Epithelial cell of proximal tubule (primary cell): ENCODE measurements at places on chromosomes 7 and 10. TPM values are rescaled to one million over a fixed set of nuclear protein-coding genes. Genes with fewer than 3 reads are reported as not detected.

RBP4 gene
- 2.4 and 2.7 TPM in 2 replicates for total RNA-seq

TUBAL3 gene
- total RNA-seq: not detected in 2 replicates

CBX3 gene
- total RNA-seq: 139 and 151 TPM in 2 replicates

FGFBP3 gene
- total RNA-seq: 0.12 and 1.2 TPM in 2 replicates

ZCWPW1 gene
- total RNA-seq: 0.65 and 3.8 TPM in 2 replicates

CRYGN gene
- not detected in 2 replicates for total RNA-seq

ADAM22 gene
- total RNA-seq: 0.63 and 1.2 TPM in 2 replicates

TRIP6 gene
- total RNA-seq: 112 and 117 TPM in 2 replicates

COL28A1 gene
- total RNA-seq: 0.36 and 0.40 TPM in 2 replicates

NOLC1 gene
- 100 and 130 TPM in 2 replicates for total RNA-seq

SUGCT gene
- total RNA-seq: 3.8 and 4.4 TPM in 2 replicates

ANKRD30A gene
- not detected in 2 replicates for total RNA-seq

DNA sequence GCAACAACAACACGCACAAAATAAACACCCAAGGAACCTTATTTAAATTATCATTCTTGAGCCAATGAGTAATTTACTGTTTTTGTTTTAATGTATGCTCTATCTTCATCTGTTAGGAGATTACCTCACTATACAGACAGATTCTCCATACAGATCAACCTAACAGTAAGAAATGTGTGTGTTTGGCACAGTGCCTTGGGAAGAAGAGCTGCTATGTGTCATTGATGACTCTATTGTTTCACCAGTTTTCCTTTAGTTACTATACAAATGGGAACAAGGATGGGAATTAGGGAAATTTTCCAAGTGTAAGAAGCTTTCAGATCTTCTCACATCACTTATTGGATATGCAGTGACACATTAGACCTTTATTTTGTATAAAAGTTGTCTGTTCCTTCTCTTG is 640.3 kb downstream of the NRG3 start:
- DNase-seq: no peak

DNA sequence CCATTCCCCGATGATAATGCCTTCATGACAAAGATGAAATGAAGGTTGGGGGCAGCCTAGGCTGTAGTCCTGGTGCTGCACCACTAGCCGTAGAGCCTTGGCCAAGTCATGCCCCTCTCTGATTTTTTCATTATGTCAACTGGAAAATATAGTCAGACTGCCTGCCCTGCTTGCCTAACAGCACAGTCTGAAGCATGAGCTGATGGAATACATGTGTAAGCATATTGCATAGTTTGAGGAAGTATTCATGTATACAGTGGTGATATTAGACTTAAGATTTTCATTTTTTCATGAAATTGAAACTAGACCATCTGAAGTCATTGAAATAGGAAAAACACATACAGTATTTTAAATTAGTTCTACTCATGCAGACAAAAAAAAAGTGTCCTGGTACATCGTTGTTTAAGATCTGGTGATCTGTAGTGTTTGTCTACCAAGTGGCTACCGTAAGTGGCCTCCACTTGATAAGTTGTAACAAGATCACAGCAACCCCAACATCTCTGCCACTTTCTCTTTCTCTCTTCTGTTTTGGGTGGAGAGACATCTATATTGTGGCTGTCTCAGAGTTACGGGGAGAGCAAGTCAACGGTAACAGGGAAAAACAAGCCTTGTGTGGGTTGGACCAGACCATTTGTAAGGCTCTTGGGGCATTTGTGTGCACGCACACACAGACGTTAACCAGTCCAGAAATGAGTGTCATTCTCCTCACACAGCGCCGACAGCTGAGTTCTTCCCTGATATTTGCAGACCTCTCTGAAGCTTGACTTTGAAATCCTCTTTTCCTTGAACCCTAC is 716.6 kb upstream of the GALNT17 start:
- no peak for DNase-seq

- no peak for DNase-seq
These were observed 222.6 kb downstream of the MAD1L1 start for GRCh38 chr7:2010101-2010500.

GRCh38 chr10:69686866-69687265 is 56.8 kb downstream of the FAM241B start:
- no peak for DNase-seq

GRCh38 chr10:19832699-19833098 is 16.5 kb downstream of the PLXDC2 start:
- DNase-seq: peak; percentile 45

GRCh38 chr10:79126351-79127080 is 57.8 kb downstream of the ZMIZ1 start:
- no peak for DNase-seq

DNA sequence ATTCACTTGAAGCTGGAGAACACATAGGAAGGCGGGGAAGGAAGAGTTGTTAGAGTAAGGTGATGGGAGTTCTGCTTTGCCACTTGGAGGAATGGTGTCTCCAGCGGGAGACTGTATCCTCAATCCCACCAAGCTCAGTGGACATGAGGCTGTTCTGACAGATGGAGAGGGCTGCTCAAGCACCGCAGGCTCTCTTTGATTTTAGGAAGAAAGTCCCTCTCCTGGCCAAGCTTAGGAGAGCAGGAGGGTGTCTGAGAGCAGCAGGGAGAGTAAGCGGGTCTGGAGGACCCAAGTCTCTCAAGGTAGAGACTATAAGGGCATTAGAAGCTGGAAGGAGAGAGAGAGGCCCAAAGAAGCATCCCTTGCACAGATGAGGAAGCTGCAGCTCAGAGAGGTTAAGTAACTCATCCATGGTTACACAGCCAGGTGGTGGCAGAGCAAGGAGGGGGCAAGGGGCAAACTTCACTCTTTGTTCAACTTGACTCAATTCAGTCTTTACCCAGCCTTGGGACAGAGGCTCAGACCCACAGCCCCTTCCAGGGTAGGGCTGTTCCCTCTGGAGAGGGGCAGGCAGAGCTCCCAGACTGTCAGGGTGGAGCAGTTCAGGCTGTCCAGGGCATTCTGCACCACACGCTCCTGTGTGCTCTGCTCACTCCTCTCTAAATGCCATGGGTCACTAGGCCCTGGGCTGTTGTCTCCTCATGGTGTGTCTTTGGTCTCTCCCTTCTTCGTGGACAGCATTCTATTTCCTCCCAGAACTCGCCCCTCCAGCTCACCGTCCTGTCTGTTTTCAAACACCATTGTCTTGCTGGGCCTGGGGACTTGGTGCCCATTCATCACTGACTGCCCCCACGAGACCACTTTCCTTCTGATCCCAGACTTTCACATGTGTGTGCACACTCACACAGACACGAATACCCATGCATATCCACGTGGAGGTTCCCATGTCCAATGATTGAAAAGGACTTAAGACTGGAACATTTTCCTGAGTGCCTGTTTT is 8.9 kb downstream of the CHAT start:
- DNase-seq: no peak

GRCh38 chr7:139532636-139533155 is 9.2 kb downstream of the CLEC2L start:
- no peak for DNase-seq

DNA sequence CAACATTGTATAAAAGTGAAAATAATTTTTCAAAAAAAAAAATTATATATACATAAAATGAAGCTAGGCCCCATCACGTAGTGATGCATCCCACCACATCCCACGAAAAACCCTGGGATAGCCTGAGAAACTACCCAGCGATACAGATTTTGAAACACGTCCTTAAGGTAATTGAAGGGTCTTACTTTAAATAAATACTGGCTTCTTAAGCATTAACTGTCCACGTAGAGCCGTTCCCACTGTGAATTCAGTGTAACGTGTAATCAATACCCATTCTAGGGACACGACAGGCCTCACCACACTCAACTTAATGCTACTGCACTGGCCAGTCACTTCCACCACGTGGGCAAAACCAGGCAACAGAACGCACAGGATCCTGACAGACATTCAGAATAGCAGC is 4.0 kb downstream of the ANKRD61 start:
- no peak for DNase-seq

GRCh38 chr7:11345621-11346020 is 371.9 kb downstream of the PHF14 start:
- DNase-seq: no peak

GRCh38 chr10:94666391-94667102 is 17.0 kb upstream of the CYP2C18 start:
- no peak for DNase-seq

DNA sequence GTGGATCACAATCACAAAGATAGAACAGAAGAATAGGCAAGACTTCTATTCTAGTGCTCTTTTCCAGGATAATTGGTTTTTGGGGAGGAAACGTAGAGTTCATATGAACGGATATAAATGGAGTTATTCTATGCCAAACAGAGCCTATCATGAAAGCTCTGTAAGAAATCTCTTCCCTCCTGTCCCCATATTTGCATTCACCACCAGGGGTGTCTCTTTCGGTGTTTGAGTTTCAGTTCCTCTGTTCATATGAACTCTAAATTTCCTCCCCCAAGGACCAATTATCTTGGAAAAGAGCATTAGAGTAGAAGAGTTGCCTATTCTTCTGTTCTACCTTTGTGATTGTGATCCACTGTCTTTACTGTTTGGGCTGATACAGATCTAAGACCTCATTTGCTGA is 48.3 kb upstream of the CDC14C start:
- DNase-seq: no peak

DNA sequence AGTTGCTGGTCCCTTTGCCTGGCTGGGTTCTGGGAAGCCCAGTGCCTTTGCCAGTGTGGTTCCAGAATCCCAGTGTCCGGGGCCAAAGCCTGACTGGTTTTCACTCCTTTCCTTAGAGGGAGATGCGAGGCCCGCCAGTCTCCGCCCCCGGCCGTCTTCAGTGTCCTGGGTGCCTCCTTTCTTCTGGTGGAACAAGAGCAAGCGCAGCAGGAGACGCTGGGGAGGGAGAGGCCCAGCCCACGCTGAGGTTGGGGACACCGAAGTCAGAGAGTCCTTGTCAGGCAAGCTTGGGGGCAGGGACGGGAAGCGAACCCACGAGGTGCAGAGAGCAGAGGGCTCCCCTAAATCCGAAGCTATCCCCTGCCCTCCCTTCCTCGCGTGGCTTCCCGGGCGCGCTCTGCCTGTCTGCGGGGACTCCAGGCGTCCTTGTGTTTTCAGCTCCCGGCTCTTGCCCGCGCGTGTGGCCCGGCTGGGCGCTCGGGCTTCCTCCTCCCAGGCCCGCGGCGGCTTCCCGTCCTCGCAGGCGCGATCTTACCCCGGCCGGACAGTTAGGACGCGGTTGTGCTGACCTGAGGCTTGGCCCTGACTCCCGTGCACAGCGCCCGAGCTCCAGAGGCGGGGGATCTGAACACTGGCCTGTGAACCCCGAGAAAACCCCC is 60.6 kb upstream of the UBE3C start:
- DNase-seq: no peak

DNA sequence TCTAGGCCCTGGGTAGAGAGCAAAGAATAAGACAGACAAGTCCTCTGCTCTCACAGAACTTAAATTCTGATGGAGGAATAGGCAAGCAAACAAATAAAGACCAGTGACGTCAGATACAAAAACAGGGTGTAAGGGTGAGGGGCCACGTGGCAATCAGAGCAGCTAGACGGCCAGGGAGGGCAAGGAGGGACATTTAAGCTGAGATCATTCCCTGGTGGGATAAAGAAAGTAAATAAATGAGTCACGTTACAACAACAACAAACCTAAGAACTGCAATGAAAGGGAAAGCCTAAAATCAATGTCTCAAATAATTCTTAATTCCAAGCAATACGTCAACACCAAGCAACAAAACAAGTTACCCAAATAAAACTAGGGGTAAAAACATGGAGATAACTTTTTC is 21.8 kb downstream of the STN1 start:
- no peak for DNase-seq

- DNase-seq: no peak
These were observed 35.0 kb upstream of the CBLL1 start for GRCh38 chr7:107708956-107709355.

- DNase-seq: no peak
These were observed 146.5 kb downstream of the ARID5B start for GRCh38 chr10:62047960-62048383.

DNA sequence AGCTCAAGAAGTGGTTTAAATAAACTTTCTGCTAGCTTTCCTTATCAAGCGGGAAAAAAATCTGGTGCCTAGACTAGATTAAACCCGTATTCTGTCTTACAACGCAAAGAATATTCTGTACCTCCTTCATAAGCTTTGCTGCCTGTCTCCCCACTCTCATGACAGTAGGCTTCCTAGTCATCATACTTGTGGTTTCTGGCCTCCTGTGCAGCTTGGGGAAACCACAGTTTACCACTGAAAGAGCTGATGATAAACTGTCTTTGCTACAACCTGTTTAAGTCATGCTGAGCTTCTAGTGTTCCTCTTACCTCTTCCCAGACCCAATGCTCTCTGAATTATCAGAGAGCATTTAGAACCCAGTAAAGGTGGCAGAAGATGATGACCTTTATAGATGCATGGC is 55.0 kb downstream of the PODXL start:
- no peak for DNase-seq

DNA sequence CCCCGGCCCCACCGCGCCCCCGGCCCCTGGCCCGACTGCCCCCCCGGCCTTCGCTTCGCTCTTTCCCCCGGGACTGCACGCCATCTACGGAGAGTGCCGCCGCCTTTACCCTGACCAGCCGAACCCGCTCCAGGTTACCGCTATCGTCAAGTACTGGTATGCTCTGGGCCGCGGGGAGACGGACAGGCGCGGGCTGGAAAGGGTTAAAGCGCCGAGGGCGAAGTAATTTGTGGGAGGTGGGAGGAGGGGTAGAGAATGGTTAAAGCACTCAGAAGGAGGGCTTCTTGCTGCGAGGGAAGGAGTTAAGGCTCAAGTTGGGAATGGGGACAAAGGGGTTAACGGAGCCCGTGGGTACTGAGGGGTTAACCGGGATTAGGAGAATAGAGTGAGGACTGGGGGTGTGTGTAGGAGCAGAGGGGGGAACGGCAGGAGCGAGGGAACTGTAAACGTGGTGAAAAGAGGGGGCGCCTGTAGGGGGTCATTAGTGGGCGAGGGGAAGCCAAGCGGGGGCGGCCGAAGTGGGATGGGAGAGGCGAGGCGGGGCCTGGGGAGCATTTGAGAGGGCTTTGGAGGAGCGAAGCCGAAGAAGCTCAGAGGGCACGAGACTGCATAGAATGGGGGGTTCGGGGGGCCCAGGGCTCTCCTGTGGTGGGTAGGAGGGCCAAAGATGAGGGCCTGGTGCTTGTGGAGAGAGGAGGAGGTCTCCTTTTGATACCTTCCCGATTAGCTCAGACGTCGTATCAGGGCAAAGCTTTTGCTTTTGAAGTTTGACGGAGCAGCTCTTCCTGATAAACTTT is 605 bp downstream of the SUFU start:
- DNase-seq: no peak

DNA sequence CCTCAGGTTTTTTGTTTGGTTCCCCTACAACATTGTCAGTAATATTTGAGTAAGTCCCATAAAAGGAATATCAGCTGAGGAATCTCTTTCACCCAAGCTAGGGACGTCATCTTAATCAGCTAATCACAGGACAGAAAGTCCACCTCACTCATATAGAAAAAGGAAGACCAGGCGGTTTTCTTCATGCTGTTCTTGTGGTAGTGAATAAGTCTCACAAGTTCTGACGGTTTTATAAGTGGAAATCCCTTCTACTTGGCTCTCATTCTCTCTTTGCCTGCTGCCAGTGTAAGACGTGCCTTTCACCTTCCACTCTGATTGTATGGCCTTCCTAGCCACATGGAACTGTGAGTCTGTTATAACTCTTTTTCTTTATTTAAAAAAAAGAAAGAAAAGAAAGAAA is 308.1 kb upstream of the PFKP start:
- no peak for DNase-seq
